Erythroblast (primary cell): ENCODE measurements at places on chromosomes 4 and X.
A peak's percentile ranks its signal among the peaks of the same experiment; 100 is the strongest.

- DNase-seq: no peak
These were observed 19.8 kb downstream of the GAGE1 start for GRCh38 chrX:49618574-49618973.

- no peak for DNase-seq
These were observed 13.0 kb downstream of the KLF3 start for GRCh38 chr4:38676986-38677385.

- peak; percentile 7 for DNase-seq
These were observed 11.1 kb downstream of the GASK1B start for GRCh38 chr4:158161551-158162354.

GRCh38 chr4:142314686-142315085 is 531.4 kb downstream of the INPP4B start:
- no peak for DNase-seq

DNA sequence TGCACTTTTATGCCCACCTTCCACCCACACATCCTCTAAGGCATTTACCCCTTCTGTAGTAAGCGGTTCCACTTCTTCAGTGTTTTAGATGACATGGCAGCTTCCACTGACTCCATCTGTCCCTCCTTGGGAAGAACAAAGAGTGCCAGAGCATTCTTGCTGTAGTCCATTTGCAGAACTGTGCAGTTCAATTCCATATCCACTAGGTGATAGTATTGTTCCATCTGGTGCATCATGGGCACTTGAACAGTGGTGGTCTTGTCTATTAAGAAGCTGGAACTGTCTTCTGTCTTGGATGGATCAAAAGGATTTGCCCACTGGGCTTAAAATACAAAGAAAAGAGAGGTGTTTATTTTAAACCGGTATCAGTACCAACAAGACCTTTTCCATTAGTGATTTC is 3.5 kb downstream of the SERPINA7 start:
- DNase-seq: no peak

GRCh38 chrX:136028383-136028984 is 43.2 kb downstream of the SLC9A6 start:
- peak; percentile 32 for DNase-seq

DNA sequence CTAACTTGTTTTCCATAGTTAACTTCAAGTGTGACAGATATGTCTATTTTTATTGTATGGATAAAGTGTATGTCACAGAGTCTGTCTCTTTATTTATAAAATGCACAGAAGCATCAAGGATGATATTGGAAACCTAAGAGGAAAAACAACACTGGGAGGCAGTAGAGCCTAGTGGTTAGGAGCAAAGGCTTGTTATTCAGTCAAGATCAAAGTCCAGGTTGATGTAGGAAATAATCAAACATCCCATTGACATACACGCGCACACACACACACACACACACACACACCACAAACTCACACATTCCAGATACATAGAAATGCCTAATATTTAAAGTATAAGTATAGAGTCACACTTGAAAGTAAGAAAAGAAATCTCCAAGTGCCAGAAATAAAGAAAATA is 206.8 kb downstream of the CHRDL1 start:
- DNase-seq: no peak

DNA sequence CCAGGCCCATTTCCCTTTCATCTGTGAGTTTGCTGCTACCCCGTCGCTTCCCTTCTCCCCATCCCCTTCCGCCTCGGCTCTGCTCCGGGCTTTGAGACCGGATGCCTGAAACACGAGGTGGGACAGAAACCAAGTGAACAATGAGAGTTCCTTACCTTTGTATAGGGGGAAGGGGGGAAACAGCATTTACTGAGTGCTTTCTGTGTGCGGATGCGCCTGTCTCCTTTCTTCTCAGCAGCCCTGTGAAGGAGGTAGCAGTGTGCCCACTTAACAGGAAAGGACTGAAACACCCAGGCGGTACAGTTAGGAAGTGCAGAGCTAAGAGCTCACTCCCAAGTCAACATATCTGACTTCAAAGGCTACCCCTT is 43.2 kb upstream of the TMSB15B start:
- DNase-seq: peak; percentile 6

- DNase-seq: peak; percentile 5
These were observed 9.8 kb downstream of the SPP1 start for GRCh38 chr4:87985097-87985886.

DNA sequence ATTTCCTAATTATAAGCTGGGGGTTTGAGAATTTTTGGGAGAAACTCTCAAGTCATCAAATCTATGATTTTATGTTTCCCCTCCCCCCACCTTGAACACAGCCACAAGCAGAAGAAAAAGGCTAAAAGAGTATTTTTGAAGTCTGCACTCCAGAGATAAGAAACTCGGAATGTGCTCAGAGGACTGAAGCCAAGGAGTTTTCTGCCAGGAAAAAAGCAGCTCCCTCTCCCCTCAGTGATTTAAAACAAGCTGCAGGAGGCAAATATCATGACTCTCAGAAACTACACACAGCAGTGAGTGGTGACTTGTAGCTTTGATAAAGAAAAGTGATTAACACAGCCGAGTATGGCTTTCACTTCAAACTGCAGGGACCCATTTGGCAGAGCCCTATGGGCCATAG is 800.2 kb upstream of the FTHL17 start:
- no peak for DNase-seq

DNA sequence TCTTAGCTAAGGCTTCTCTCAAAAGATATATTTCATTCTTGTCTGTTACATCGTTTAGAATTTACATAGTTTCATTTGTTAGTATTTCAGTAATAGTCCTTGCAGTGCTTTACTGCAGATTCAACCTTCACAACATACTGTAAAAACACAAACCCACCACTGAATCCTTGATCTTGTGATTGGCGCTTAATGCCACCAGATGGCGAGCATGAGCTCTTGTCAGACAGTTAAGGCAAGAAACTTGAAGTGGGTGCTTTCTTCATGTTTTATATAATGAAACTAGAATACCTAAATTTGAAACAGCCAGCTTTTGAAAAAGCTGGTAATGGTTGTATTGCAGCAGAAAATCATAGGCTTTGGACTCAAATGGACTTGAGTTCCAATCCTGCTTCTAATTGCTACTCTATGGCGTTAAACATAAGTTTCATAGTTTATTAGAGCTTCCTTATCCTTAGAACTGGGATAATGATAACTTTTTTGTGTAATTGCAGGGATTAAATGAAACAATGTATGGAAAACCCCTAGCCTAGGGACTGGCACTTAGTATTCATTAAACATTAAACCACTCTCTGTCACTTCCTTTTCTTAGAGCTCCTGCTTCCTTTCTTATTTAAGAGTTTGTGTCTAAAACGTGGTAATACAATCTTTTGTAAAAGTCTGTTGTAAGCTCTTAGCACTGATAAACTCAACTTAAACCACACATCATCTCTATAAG is 95.1 kb downstream of the USP9X start:
- peak; percentile 54 for DNase-seq

DNA sequence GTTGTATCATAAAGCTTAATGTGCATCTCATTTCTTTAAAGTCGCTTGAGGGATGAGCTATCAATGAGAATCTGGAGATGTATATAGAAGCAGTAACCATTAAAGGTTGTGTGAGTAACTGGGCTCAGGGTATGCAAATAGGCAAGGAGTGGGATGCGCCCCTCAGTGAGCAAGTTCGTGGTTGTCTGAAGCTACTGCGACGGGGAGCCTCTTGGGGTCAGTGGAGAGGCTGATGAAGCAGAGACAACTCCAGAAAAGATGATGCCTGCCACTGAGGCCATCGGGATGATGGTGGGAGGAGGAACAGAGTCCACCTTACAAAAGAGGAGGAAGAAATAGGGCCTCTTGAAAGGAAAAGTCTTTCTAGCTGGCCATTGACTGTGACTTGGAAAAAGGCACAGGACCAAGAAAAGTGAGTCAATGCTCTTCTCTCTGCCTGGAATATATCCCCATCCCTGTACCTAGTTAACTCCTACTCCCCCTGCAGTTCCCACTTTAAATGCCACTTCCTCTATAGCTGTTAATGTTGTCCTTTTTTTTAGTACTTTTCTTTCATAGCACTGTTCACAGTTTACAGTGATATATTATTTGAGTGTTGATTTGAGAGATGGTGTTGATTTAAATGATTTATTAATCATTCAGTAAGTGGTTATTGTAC is 51.4 kb upstream of the LSM6 start:
- no peak for DNase-seq

DNA sequence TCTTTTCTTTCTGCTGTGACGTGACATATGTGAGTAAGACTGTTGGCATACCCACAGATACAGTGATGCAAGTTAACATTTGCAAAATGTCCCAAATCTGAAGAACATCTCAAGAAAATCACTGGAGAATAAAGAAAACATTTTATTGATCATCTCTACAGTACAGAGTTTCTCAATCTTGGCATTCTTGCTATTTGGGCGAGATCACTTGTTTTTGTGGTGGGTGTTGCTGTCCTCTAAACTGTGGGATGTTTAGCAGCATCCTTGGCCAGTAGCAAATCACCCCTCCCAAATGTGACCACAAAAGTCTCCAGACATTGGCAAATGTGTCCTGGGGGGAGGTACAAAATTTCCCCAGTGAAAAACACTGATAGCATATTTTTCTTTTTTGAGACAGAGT is 28.8 kb downstream of the AMELX start:
- peak; percentile 1 for DNase-seq

GRCh38 chr4:16896881-16897750 is 1.3 kb downstream of the LDB2 start:
- no peak for DNase-seq

DNA sequence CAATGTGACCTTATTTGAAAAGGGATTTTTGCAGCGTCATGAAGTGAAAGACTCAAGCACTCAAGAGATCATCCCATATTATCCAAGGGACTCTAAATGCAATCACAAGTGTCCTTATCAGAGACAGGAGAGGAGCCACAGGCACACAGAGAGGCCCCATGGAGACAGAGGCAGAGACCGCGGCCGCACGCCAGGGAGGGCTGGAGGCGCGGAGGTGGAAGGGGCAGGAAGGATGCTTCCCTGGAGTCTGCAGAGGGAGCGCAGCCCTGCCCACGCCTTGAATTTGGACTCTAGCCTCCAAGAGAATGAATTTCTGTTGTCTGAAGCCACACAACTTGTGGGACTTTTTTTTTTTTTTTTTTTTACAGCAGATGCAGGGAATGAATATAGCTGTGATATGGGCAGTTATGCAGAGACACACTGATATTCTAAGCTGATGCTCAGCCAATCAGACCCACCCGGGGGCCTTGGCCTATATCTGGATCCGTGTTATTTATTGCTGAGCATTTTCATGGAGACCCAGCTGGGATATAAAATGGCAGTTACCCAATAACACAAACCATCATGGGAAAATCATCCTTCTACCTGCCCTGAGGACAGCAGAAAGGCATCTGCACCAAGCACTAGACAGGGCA is 244.8 kb upstream of the PSAPL1 start:
- no peak for DNase-seq

GRCh38 chrX:82695066-82695465 is 813.0 kb upstream of the POU3F4 start:
- DNase-seq: no peak

DNA sequence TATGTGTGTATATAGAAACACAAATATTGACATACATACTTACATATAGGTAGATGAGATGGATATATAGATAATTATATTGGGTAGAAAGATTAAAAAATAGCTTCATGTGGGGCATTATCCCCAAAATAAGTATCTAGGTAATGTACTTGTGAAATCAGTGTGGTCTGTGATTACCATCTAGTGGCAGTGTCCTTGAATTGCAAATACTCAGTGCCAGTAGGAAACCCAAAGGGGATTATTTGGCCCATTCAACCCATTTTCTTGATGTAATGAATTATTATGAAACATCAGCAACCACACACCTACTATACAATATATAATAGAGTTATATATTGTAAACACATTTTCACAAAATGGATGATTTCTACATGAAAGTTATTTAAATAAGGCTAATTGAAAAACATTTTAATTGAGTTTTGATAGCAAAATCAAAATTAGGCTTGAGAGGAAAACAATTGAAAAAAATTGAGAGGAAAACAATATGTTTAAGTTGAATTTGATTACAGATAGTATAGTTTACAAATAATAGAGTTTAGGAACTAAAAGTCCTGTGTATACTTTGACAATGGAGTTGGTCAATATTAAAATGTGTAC is 389.4 kb downstream of the GALNTL6 start:
- DNase-seq: peak; percentile 44

DNA sequence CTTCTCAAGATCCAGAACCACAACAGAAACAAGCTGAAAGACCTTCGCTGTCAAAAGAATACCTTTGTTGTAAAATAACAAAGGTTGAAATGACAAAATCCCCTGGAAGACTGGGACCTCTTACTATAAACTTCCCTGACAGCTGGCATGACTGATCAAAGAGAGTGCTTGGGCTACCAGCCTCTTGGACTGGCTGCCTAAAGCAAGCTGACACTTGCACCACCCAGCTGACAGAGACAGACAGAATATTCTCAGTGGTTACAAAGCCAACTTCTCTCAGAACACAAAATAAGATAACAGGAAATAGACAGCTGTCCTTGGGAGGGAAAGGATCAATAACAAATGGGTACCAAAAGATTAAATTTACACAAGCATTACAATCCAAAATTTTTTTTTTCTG is 241.7 kb upstream of the SPOCK3 start:
- no peak for DNase-seq

DNA sequence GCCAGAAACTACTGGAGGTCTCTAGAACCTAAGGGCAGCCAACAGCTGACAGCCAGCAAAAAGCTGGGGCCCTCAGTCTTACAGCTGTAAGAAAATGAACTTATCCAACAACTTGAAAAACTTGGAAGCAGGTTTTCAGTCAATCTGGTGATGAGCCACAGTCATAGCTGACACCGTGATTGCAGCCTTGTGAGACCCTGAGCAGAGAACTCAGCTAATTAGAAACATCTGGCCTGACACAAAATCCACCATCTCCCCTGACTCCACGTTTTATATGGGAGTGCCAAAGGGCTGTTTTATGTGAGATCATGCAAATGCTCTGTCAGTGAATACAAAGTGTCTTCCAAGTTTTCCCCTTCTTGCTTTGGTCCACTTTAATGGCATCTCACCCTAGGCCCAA is 198.8 kb upstream of the DCAF8L1 start:
- DNase-seq: no peak

- no peak for DNase-seq
These were observed 842.1 kb upstream of the INTU start for GRCh38 chr4:126790633-126791032.

- no peak for DNase-seq
These were observed 55.2 kb downstream of the CHST7 start for GRCh38 chrX:46628460-46629371.

DNA sequence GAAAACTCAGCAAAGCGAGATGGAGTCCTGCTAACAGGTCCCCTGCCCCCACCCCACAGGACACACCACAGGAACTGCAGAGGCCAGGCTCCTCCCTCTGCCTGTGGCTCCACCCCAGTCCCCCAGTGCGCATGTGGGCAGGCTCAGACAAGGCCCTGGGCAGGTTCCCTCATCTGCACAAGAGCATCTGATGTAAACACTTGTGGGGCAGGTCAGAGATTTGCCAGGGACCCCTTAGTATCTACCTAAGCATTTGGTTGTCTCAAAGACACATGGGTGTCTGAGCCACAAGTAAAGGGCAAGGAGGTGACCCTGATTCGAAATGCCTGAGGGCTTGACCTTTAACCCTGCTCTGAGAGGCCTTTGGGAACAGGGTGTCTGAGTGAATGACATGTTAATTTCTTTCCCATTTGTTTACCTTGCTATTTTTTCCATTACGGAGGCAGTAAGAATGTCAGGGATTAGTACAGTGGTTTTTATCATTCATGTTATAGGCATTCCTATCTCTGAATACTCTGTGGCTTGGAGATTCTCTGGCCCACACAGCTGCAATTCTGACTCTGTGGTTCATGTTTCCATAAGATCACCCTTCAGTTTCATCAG is 85.3 kb downstream of the ZNF518B start:
- no peak for DNase-seq
